Left renal cortex interstitium (tissue), 4 donors: ENCODE measurements at places on chromosomes 5 and 9.

- no peak for DNase-seq
These were observed 35.0 kb upstream of the PCSK5 start for GRCh38 chr9:75855509-75855908.

DNA sequence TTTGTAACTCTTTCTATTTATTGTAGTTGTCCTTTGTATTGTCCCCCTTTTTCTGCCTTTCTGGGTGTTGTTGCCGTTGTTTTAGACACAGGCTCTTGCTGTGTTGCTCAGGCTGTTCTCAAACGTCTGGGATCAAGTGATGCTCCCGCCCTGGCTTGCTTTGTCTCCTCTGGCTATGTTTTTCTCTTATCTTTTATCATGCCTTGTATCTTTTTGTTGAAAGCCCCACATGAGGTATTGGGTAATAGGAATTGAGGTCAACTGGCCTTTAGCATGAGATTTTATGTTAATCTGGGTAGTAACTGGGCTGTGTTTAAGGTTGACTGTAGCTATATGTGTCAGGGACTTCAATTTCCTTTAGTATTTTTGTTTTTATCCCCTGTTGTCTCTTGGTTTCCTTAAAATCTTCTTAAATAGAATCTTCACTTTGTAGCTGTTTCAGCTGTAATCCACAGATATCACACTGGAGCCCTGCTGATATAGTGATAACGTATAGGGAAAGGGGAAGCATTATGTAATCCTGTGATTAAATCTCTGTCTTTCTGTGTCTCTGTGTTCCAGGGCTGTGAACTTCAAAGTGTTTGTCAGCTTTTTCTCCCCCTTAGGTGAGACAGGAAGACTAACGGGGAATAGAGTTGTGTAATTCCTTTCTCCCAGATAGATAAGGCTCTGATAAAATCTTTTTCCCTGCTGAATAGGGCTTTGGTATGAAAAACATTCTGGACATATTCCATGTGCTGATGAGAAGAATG is 25.9 kb upstream of the CACNA1B start:
- no peak for DNase-seq

DNA sequence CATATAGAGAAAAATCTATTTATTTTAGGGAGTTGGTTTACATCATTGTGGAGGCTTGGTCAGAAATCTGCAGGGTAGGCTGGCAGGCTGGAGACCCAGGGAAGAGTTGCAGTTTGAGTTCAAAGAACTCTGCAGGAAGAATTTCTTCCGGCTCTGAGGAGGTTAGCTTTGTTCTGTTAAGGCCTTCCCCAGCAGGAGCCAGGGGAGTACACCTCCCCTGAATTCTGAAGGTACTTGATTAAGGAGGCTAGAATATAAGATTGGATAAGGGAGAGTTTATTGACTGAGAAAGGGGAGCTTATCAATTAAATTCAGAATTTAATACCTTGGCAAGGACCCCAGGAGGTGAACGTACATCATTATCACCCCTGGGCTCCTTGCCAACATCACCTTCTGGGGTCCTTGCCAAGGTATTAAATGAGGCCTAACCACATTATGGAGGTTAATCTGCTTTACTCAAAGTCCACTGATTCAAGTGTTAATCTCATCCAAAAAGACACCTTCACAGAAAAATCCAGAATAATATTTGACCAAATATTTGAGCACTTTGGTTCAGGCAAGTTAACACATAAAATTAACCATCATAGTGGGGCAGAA is 351.7 kb downstream of the CWC27 start:
- no peak for DNase-seq

- no peak for DNase-seq
These were observed 50.2 kb upstream of the RIC1 start for GRCh38 chr9:5578698-5579085.
